Activated CD4-positive, CD25-positive, alpha-beta regulatory T cell treated with anti-CD3 and anti-CD28 coated beads, Interleukin-2, amount 50 U/mL, for 24 hours (primary cell): ENCODE measurements at places on chromosomes 1 and 21.

GRCh38 chr1:48002142-48002541, 5.0 kb upstream of the TRABD2B start:
- no peak for ATAC-seq

- no peak for ATAC-seq
Observed at GRCh38 chr1:161171191-161171590, 5.0 kb downstream of the PPOX start.

DNA sequence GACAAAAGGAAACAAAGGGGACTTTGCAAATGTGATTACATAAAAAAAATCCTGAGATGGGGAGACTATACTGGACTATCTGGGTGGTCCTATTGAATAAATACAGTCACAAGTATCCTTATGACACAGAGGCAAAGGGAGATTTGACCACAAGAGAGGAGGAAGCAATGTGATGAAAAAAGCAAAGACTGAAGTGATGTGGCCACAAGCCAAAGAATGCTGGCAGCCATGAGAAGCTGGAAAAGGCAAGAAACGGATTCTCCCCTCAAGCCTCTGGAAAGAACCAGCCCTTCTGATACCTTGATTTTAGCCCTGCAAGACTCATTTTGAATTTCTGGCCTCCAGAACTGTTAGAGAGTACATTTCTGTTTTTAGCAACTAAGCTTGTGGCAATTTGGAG, 36.4 kb downstream of the OLFML2B start:
- no peak for ATAC-seq

GRCh38 chr1:179814546-179814838, 63.1 kb downstream of the TOR1AIP2 start:
- peak; percentile 44 for ATAC-seq

- peak; percentile 31 for ATAC-seq
Observed at GRCh38 chr1:32336963-32337675, 1.1 kb upstream of the MARCKSL1 start.

DNA sequence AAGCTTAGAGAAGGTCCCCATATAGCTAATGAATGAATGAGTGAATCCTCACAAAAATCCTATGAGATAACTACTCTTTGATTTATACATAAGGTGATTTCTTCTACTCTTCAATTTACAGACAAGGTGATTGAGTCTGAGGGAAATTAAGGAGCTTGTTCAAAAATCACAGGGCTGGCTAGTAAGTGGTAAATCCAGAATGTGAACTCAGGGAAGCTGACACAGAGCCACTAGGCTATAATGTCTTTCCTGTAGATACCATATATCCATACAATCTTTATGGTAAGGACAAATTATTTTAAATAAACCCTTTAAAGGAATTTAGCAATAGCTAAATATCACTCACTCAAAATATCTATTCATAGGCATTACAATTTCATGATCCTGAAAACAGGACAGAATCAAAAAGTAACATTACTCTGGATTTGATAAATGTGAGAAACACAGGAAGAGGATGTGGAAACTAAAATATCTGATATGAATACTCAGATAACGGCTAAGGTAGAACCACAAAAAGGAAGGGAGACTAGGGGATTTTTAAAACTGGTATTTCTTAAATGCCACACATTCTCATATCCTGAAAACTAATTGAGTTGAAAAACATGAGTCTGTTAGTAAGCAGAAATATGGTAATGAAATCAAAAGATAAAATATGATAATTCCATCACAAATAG, 108.2 kb downstream of the NBPF12 start:
- peak; percentile 35 for ATAC-seq

GRCh38 chr1:197249324-197249723, 18.7 kb upstream of the CRB1 start:
- no peak for ATAC-seq
